Stimulated activated CD4-positive, alpha-beta T cell treated with anti-CD3 and anti-CD28 coated beads, TNF-alpha, amount 100 ng/mL, for 24 hours (primary cell): ENCODE measurements at places on chromosomes 1 and 21.

DNA sequence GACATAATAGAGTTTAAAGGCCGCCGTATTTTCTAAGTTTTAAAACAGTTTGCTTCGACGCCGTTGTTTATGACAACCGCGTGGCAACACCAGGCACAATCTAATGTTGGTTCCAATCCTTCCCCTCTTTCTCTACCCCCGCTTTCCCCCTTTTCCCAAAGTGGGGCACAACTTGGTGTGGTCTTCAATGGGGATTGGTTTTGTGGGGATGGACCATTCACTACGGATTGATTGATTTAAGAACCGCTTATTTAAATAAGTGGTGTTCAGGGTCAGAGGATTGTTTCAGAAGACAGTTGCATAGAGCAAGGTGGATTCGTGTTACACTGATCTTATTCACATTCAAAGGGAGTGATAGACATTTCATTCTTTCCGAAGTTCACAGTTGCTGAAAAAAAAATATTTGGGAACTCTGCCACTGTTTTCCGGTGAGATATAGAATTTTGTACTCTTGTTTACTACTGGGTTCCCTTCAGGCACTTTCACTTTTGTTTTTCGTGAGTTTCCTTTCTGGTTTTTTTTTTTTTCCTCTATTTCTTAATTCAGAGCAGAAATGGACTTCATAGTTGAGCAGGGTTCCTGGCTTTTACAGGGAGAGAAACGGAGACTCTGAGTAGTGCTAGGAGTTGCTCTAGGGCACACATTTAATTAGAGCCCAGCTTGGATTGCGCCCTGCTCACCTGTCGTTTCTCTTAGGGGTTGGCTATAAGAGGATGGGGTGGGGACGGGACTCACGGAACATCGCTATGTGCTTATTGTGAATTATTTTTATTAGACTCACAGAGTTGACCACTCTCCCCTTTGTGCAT lies 79.6 kb upstream of the AK4 start:
- DNase-seq = no peak

GRCh38 chr1:203444171-203444576 lies 31.4 kb upstream of the PRELP start:
- no peak for DNase-seq

DNA sequence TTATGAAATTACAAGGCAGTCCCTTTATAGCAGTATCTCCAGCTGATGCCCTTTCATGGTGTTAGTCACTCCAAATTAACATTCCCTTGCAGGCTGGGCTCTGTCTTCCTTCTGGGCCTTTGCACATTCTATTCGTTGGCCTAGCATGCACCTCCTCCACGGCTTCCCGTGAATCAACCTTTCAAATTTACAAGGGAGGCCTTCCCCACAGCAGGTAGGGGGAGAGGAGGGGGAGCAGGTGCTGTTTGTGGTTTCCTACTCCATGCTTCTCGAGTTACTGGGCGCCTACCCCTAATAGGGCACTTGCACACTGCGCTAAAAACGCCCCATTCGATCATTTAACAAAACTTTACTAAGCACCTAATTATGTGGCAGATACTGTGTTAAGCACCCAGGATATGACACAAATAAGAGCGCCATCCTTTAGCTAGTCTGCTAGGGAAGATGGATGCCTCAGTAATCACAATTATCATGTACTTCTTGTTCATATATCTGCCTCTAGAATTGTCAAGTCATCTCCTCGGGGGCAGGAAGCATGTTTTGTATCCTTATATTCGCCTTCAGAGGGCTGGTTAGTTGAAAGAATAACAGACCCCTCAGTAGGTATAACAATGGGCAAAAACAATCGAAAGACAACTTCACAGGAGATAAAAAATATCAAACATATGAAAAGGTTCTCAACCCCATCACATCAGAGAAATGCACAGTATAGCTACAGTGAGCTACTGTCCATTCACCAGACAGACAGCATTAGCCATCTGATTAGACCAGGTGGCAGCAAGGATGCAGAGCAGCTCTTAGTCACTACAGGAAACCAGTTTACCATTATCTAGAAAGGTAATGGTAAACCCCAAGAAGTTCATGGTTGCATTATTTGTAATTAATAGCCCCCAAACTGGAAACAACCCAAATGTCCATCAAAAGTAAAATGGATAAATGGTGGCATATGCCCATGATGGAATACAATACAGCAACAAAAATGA lies 1.7 kb upstream of the ADAR start:
- DNase-seq = peak; percentile 55

- no peak for DNase-seq
Measured at GRCh38 chr1:115678141-115678540, 36.4 kb downstream of the VANGL1 start.

GRCh38 chr21:14620152-14620551 lies 74.0 kb upstream of the SAMSN1 start:
- DNase-seq = no peak

- no peak for DNase-seq
Measured at GRCh38 chr1:172154551-172154950, 265.9 kb upstream of the C1orf105 start.

DNA sequence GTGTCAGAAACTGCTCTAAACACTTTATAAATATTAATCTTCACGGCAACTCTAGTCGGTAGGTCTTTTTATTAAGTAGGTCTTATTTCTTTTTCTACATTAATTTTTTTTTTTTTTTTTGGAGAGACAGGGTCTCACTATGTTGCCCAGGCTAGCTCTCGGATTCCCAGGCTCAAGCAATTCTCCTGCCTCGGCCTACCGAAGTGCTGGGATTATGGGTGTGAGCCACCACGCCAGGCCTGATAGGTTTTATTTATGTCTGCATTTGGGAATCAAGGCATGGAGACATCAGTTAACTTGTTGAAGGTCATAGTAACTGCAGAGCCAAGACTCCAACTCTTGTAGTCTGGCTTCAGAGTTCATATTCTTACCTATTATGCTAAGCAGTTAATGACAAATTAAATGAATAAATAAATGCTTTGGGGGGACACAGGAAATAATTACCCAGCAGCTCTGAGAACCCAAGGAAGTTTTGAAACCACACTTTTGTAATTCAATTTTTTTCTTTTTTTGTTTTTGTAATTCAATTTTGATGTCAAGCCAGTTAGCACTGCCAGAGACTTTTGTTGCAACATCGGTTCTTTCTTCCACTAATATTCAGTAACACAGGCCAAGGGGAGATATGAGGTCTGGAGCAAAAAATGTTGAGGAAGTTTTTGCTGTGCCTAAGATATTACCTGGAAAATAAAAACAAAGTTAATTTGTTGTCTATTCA lies 9.4 kb upstream of the UAP1 start:
- no peak for DNase-seq

DNA sequence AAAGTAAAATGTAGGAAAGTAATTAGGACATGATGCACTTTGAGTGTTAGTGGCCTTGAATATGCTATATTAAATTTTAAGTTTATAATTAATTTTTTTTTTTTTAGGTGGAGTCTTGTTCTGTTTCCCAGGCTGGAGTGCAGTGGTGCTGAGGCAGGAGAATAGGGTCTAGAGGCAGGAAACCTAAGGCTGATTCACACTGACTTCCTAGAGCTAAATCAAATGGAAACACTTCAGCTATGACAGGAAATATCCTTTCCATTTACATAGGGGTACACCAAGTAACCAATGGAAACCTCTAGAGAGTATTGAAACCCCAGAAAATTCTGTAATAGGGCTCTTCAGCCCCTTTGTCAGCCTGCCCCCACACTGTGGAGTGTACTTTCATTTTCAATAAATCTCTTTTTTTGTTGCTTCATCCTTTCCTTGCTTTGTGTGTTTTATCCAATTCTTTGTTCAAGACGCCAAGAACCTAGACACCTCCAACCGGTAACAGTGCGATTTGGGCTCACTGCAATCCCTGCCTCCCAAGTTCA lies 17.9 kb upstream of the THRAP3 start:
- DNase-seq = no peak

DNA sequence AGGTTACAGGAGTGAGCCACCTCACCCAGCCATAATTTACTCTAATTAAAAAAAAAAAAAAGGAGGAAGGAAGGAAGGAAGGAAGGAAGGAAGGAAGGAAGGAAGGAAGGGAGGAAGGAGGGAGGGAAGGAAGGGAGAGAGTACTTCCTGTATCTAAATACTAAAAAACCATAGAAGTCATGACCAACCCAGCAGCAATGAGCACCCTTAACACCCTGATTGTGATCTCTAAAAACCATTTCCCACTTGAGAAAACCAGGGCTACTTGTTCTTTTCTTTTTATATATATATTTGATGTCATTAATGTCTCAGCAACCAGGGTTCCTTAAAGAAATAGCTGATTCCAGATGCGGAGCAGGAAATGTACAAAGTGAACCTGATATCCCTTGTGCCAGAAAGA lies 31.2 kb downstream of the ARID4B start:
- DNase-seq = no peak

DNA sequence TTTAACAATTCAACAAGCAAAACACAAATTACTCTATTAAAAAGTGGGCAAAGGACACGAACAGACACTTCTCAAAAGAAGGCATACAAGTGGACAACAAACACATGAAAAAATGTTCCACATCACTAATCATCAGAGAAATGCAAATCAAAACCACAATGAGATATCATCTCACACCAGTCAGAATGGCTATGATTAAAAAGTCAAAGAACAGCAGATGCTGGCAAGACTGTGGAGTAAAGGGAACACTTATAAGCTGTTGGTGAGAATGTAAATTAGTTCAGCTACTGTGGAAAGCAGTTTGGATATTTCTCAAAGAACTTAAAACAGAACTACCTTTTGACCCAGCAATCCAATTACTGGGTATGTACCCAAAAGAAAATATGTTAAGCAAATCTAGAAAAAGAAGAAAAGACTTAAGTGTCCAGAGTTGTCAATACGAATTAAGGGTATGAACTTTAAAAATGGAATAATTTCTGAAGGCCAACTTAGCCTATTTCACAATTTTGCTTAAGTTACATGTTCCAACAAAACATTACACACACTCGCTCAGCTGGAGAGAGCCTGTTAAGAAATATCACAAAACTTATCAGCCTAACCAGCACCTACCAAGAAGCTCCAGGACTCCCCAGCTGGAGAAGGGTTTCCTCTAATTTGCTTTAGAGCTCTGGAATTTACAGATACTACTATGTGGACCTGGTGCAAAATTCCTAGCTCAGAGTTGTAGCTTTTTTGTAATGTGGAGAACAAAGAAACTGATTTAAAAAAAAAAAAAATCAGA lies 232.1 kb downstream of the DUSP10 start:
- DNase-seq = no peak

DNA sequence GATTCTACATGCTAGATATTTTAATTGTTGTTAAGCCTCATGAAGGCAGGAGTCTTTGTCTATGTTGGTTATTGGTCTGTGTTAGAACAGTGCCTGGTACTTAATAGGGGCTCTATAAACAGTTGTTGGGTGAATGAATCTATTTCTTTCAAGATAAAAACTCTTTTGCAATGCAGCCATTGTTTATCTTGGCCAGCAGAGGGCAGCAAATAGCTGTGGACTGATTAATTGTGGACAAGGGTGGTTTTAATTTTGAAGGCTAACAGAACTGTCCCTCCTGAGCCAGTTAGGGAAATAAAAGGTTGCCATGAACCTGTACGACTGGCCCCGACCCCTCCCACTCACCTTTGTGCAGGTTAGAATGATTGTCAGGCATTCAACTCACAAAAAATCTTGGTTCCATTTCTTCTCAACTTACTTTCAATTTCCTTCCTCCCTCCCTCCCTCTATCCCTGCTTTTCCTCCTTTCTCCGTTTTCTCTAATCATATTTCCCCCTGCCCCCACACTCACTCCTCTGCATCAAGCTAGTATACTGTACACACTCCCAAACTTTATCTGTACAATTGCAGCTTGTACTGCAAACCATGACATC lies 66.3 kb upstream of the DIRAS3 start:
- DNase-seq = peak; percentile 5

DNA sequence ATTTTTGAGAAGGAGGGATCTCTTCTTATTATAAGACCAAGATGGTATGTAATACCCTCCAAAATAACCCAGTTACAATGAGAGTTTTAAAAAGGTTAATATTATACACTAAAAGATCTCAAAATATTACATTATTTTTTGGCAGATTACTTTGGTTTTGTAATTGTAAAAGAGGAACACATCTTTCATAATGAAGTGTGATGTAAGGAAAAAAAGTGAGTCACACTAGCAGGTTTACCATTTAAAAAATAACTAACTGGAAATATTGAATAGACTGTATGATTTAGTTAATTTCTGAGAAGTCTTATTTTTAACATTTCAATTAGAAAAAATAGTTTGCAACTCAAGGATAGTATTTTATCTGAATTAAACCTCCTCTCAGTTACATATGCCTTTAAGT lies 1.1 kb downstream of the F5 start:
- DNase-seq = no peak

GRCh38 chr1:193104907-193105820 lies at the start of gene GLRX2:
GLRX2 (minus strand) TSS chr1:193105414; CDS start chr1:193105382, 32 bp downstream.
- peak; percentile 65 for DNase-seq

- DNase-seq = no peak
Measured at GRCh38 chr21:42154237-42155044, 64.5 kb upstream of the ABCG1 start.

DNA sequence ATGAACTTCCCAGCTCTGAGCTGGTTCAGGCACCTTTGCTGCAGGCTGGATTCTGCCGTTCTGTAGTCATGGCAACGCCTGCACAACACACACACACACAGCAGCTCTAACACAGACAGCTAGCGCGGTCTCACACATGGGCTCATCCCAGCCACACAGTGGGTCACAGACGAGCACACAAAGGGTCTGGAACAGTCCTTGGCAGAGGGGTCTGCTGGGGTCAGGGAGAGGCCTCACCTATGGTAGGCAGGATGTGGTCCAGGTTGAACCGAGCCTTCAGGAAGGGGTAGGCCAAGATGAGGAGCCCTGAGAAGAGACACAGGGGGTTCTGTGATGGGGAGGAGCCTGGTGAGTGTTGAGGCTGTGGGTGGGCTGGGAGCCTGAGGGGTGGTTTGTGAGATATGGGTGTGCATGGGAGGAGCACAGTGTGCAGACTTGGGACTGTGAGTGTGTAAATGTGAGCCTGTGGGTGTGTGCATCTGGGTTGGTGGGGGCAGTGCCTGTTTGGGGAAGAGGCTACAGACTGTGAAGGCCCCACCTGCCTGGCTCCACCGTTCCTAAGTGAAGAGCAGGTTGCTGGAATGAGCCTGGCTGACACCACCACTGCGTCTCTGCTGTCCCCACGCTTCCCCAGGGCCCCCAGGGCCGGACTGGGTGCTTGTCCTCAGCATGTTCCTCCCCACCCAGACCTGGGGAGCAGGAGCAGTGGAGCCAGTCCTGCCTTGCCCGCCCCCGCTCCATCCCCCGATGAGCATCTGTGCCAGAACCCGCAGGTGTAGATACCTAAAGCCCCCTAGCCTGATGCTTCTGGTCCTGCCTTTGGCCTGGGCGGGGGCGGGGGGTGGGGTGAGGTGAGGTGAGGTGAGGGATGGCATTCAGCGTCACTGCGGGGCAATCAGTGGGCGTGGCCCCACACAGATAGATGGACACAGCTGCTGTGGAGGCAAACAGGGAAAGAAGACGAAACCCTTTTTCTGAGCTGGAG lies 1.5 kb downstream of the KNCN start:
- DNase-seq = no peak

GRCh38 chr1:169795687-169796086 lies 980 bp upstream of the METTL18 start:
- no peak for DNase-seq

- no peak for DNase-seq
Measured at GRCh38 chr1:215005078-215005477, 77.5 kb upstream of the KCNK2 start.

GRCh38 chr1:198234520-198235251 lies 77.9 kb downstream of the NEK7 start:
- DNase-seq = no peak

GRCh38 chr1:83829106-83829505 lies 169.8 kb downstream of the TTLL7 start:
- no peak for DNase-seq

- no peak for DNase-seq
Measured at GRCh38 chr1:20400341-20401177, 85.5 kb downstream of the CAMK2N1 start.
